Right atrium auricular region (tissue), 2 donors: ENCODE measurements at places on chromosomes 4 and X.

DNA sequence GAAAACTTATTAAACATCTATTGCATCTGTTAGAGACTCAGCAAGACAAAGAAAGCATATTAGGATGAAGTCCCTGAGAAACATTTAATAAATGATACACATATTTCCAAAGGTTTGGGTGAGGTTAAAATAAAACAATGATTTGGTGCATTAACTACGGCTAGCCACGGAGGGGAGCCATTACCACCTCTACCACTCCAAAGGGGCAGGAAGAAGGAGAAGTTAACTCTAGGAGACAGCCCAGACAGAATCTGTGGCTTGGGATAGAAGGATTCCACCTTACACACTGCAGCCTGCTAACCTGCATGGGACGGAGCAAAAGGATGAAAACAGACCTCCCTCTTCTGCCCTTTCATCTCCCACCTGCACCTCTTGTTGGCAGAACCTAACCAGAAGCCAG, 189.1 kb upstream of the C1QTNF7 start:
- H3K36me3 ChIP-seq: no peaks in the 10 kb centered on the region
- no peaks in the 10 kb centered on the region for H3K4me1 ChIP-seq
- H3K4me3 ChIP-seq: no peak overlapping the region
- H3K27me3 ChIP-seq: no peaks in the 10 kb centered on the region

DNA sequence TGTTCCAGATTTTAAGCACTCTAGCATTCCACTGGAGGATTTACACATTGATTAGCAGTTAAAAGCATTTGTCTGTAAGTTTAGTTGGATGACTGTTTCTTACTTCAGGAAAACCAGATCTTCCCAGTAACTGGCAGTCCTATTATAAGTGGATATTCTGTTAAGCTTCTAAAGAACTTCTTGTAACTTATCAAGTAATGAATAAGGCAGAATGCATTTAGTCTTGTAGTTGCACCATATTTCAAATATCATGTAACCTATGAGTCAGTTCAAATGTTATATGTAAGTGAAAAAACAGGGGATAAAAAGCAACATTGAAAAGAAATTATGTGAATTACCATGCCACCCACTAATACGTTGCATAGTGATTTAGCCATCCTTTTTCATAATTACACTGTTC, 30.2 kb upstream of the TENM3 start:
- DNase-seq: no peak
- H3K36me3 ChIP-seq: no peaks in the 10 kb centered on the region
- no peak overlapping the region for H3K4me3 ChIP-seq
- no peak overlapping the region for H3K27ac ChIP-seq
- no peaks in the 10 kb centered on the region for H3K4me1 ChIP-seq

- H3K27ac ChIP-seq: no peak overlapping the region
- no peaks in the 10 kb centered on the region for H3K36me3 ChIP-seq
- no peaks in the 10 kb centered on the region for H3K27me3 ChIP-seq
Observed at GRCh38 chr4:62661821-62662220, 1461.7 kb downstream of the ADGRL3 start.

- H3K36me3 ChIP-seq: no peaks in the 10 kb centered on the region
Observed at GRCh38 chr4:6739920-6740319, 23.9 kb downstream of the BLOC1S4 start.

- no peak for DNase-seq
- H3K36me3 ChIP-seq: no peaks in the 10 kb centered on the region
Observed at GRCh38 chr4:68617003-68617698, 41.0 kb upstream of the UGT2B17 start.

DNA sequence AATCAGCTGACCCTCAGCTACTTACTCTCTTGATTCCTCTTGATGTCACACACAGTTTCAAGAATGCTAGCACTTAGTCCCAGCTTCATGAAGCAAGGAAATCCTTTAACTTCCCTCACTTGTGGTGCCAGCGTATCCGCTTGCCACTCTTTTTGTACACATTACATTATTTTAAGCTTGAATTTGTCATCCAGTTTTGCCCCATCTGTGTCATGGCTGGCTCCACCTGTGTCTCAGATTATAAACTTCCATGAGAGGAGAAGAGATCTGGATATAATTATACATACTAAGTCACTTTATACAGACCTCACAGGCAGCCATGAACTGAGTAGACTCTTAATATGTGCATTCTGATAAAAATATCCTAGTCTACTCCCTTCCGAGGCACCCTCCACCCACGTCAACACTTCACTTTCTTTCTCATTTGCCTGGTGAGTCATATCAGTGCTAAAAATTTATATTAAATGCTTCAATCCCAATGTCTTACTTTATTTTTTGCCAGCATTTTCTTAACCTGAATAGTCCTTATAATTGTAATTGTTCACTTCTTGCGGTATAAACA, 35.1 kb downstream of the GABRA2 start:
- no peak overlapping the region for H3K27ac ChIP-seq
- H3K4me1 ChIP-seq: no peaks in the 10 kb centered on the region
- H3K36me3 ChIP-seq: no peaks in the 10 kb centered on the region

GRCh38 chr4:108247387-108248049, 78.8 kb upstream of the LEF1 start:
- no peaks in the 10 kb centered on the region for H3K4me1 ChIP-seq
- no peaks in the 10 kb centered on the region for H3K36me3 ChIP-seq
- no peaks in the 10 kb centered on the region for H3K27me3 ChIP-seq
- no peak overlapping the region for H3K27ac ChIP-seq
- no peak overlapping the region for H3K4me3 ChIP-seq
- DNase-seq: no peak

DNA sequence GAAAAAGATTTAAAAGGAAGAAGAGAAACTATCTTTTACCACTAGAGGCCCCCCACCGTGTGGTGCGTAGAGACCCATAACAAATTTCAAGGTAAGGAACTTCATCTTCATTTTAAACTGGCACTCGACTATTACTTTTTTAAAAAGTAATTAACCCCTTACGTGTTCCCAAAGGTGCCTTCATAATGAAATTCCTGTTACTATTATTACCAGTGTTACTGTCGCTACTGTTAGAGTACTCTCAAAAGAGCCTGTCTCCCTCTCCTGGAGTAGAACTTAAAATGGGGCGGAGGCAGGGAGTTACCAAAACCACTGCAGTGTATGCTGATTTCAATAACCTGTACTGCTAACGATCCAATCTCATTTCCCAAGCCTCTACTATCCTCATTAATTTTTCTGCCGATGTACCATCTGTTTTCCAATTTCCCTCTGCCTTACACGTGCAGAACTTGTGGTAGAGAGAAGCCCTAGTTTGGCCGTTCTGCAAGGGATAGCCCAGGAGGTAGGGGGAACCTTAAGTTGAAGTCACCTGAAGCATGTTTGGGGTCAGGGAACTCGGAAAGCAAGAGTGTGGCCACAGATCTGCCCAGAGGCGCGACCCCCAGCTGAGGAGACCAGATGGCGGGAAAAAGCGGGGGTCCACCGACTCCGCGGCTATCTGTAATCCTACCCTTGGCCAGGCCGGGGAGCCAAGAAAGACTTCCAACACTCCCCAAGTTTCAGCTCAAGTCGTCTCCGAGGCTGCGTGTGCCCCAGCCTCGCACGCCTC, 720 bp upstream of the STK26 start:
- H3K27ac ChIP-seq: peak overlapping the region; percentile 2
- peak overlapping the region; percentile 46 for H3K4me3 ChIP-seq
- no peaks in the 10 kb centered on the region for H3K36me3 ChIP-seq
- no peak for DNase-seq
- H3K4me1 ChIP-seq: no peaks in the 10 kb centered on the region
- H3K27me3 ChIP-seq: no peaks in the 10 kb centered on the region

DNA sequence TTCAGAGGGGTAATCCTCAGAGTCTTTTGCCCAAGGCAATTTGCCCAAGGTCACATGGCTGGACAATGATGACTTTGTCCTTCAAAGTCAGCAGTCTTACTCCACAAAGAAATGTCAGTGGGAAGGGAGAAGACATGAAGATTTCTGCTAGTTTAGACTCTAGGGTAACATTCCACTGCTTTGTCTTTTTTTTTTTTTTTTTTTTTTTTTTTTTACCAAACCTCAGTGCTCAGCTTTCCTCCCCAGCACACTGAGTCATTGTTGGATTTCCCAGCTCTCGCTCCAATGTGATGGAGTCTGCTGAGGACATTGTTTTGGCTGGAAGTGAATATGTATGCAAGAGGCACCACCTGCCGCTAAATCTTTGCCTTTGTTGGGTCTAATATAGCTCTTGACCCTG, 7.2 kb upstream of the C1QTNF7 start:
- H3K4me3 ChIP-seq: no peak overlapping the region
- no peaks in the 10 kb centered on the region for H3K4me1 ChIP-seq
- no peak overlapping the region for H3K27ac ChIP-seq
- DNase-seq: no peak
- no peaks in the 10 kb centered on the region for H3K27me3 ChIP-seq
- H3K36me3 ChIP-seq: no peaks in the 10 kb centered on the region

DNA sequence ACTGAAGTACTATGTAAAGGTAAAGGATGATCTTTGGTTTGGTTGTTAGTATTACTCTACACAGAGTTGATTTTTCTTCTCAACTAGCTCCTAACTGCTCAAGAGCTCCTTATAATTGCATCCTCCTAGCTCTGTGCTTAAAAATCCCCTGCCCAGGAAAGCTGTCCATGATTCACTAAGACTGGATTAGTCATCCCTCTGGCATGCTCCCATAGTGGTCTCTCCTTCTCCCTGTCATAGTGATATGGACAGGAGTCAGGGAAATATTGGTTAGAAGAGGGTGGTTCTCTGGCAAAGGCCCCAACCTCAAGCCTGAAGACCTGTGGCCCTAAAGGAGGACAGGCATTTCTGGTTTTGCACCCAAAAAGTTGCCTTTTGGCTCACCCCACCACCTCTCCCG, 242.3 kb upstream of the KCNIP4 start:
- H3K27me3 ChIP-seq: no peaks in the 10 kb centered on the region
- DNase-seq: no peak
- H3K36me3 ChIP-seq: no peaks in the 10 kb centered on the region
- H3K27ac ChIP-seq: no peak overlapping the region
- H3K4me1 ChIP-seq: no peaks in the 10 kb centered on the region

GRCh38 chrX:30971774-30972603, 82.9 kb upstream of the TAB3 start:
- H3K27ac ChIP-seq: no peak overlapping the region
- no peaks in the 10 kb centered on the region for H3K4me1 ChIP-seq
- DNase-seq: no peak
- no peaks in the 10 kb centered on the region for H3K36me3 ChIP-seq

DNA sequence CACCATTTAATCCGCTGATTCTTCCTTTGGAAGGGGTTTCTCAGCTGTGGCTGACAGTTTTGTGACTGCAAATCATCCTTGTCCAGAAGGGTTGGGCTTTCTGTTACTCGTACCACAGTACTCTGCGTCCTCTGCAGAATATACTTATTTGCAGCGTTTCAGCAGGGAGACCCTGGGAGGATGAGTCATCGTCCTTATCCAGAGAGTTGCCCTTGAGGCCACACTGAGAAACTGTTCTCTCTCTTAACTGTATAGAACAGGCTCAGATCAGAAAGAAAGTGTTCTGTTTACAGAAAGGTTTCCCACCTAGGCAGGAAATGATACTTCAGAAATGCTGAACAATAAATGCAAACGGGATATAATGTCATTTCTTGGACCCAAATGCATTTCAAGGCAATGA, 47.8 kb upstream of the DDX53 start:
- H3K4me3 ChIP-seq: no peak overlapping the region
- no peaks in the 10 kb centered on the region for H3K36me3 ChIP-seq
- no peak for DNase-seq

GRCh38 chrX:50801135-50801534, 12.9 kb downstream of the SHROOM4 start:
- no peaks in the 10 kb centered on the region for H3K4me1 ChIP-seq
- DNase-seq: no peak
- H3K4me3 ChIP-seq: no peak overlapping the region
- no peaks in the 10 kb centered on the region for H3K36me3 ChIP-seq
- H3K27me3 ChIP-seq: no peaks in the 10 kb centered on the region

- H3K27ac ChIP-seq: no peak overlapping the region
- H3K4me1 ChIP-seq: no peaks in the 10 kb centered on the region
- no peak overlapping the region for H3K4me3 ChIP-seq
- no peak for DNase-seq
- no peaks in the 10 kb centered on the region for H3K36me3 ChIP-seq
- no peaks in the 10 kb centered on the region for H3K27me3 ChIP-seq
Observed at GRCh38 chrX:15116900-15117299, 153.0 kb downstream of the ASB9 start.

GRCh38 chrX:5341902-5342301, 886.8 kb downstream of the NLGN4X start:
- no peaks in the 10 kb centered on the region for H3K27me3 ChIP-seq
- H3K27ac ChIP-seq: no peak overlapping the region
- H3K36me3 ChIP-seq: no peaks in the 10 kb centered on the region
- H3K4me3 ChIP-seq: no peak overlapping the region

GRCh38 chrX:37679230-37679629, 6.4 kb upstream of the XK start:
- H3K4me1 ChIP-seq: no peaks in the 10 kb centered on the region
- no peaks in the 10 kb centered on the region for H3K27me3 ChIP-seq
- H3K36me3 ChIP-seq: no peaks in the 10 kb centered on the region
- H3K27ac ChIP-seq: no peak overlapping the region

GRCh38 chr4:99763635-99764101, 53.0 kb upstream of the DAPP1 start:
- H3K27ac ChIP-seq: no peak overlapping the region
- H3K4me3 ChIP-seq: no peak overlapping the region
- H3K4me1 ChIP-seq: no peaks in the 10 kb centered on the region
- H3K36me3 ChIP-seq: no peaks in the 10 kb centered on the region
- no peak for DNase-seq
- H3K27me3 ChIP-seq: no peaks in the 10 kb centered on the region

DNA sequence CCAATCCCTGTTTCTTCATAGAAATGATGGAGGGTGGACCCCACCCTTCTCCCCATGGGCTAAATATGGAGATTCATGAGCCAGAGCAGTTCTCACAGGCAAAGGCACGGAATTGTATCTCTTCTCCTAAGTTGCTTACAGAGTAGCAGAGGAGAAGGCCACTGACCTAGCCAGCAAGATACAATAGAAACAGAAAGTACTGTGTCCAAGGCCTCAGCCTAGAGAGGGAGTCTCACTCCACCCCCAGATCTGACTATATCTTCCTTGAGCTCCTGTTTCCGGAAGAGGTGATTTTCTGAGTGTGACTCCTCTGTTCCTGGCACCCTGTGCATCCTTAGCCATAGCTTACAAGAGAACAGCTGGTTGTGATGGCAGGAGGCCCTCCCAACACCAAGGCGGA, at the start of gene FATE1:
Gene FATE1, plus strand, starts transcription at position 284 of the 400 bp plus-strand sequence. Its CDS starts 85 bp downstream, at position 369.
- H3K36me3 ChIP-seq: no peaks in the 10 kb centered on the region
- no peak within 1 kb of the TSS for H3K27ac ChIP-seq
- H3K4me1 ChIP-seq: no peaks in the 10 kb centered on the region
- H3K27me3 ChIP-seq: no peaks in the 10 kb centered on the region
- no peak for DNase-seq

DNA sequence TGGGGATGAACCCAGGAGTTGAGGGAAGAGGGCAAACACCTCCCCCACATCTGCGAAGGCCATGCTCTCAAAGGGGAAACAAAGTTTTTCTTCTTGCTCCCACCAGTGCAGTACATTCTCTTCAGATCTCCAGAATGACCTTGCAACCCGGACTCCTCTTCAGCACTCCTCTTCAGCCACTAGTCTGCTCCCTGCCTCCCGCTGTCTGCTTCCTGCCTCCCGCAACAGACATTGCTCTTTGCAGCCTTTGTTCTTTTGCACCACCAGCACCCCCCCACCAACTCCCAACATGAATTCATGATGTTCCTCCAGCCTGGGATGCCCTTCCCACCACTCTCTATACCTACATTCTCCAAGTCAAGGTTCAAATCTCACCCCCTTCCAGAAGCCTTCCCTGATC, 32.1 kb downstream of the UTP14A start:
- no peaks in the 10 kb centered on the region for H3K36me3 ChIP-seq
- H3K4me3 ChIP-seq: no peak overlapping the region
- DNase-seq: no peak
- no peaks in the 10 kb centered on the region for H3K4me1 ChIP-seq
- H3K27ac ChIP-seq: no peak overlapping the region
- H3K27me3 ChIP-seq: no peaks in the 10 kb centered on the region

GRCh38 chr4:185718578-185719499, 93.2 kb downstream of the SORBS2 start:
- no peak overlapping the region for H3K27ac ChIP-seq
- H3K36me3 ChIP-seq: no peaks in the 10 kb centered on the region
- no peaks in the 10 kb centered on the region for H3K4me1 ChIP-seq
- H3K4me3 ChIP-seq: no peak overlapping the region
- DNase-seq: no peak
